Stimulated activated CD8-positive, alpha-beta memory T cell treated with anti-CD3 and anti-CD28 coated beads, Interleukin-2, amount 100 ng/mL, for 48 hours (primary cell): ENCODE measurements at places on chromosomes 12 and 14.

- DNase-seq = no peak
Measured at GRCh38 chr14:21043387-21043973, 1.3 kb downstream of the RNASE7 start.

DNA sequence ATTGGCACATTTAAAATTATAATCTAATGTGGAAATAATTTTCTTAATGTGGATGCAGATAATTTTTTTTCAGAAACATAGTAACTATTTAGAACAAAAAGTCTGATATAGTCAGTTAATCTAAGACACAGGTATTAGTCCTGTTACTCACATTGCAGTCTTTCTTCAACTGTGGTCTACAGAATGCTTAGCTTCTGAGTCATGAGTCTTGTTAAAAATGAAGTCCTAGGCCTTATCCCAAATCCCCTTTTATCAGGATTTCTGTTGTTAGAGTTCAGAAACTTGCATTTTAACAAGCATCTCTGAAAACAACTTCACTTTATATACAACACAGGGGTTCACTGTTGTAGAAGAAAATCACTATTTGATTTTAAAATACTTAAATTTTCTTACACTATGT, 112.2 kb downstream of the SLC16A7 start:
- DNase-seq = no peak

GRCh38 chr14:32817780-32818179, 120.9 kb upstream of the NPAS3 start:
- no peak for DNase-seq

DNA sequence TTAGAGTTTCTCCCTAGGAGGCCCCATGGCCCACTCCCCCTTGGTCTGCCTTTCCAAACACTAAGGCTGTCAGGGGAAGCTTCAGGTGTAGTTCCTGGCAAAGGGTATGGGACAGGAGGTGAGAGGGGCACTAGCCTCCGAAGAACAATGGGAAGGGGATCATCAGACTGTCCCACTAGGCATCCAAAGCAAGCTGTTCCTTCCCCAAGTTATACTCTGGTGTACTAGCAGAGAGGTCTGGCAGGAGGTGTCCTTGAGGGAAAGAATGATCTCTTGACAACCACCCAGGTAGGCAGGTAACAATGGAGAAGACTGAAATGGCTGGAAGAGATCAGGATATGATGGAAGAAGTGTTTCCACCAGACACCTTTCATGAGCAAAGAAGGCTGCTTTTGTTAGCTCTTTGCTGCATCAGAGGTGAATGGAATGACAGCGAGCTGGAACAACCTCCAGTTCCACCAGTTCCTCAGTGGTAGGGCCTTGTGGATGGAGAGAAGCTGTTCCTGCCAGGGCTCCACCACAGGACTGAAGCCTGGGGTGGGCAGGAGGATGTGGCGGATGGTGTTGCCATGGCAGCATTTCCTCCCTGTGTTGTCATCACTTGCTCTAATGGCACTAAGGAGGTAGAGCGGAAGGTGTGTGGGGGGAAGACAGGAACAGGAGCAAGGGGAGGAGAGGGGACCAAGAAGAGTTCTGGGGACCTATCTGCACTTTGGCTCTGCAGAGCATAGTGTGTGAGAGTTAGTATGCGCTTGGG, 2.3 kb upstream of the AGAP2 start:
- DNase-seq = peak; percentile 52

GRCh38 chr14:70654632-70655031, 12.9 kb downstream of the TTC9 start:
- DNase-seq = no peak

GRCh38 chr12:74551291-74551690, 13.7 kb downstream of the ATXN7L3B start:
- no peak for DNase-seq

- DNase-seq = no peak
Measured at GRCh38 chr14:100775831-100776591, 49.3 kb downstream of the DLK1 start.

GRCh38 chr14:63275611-63276010, 43.1 kb downstream of the GPHB5 start:
- no peak for DNase-seq

DNA sequence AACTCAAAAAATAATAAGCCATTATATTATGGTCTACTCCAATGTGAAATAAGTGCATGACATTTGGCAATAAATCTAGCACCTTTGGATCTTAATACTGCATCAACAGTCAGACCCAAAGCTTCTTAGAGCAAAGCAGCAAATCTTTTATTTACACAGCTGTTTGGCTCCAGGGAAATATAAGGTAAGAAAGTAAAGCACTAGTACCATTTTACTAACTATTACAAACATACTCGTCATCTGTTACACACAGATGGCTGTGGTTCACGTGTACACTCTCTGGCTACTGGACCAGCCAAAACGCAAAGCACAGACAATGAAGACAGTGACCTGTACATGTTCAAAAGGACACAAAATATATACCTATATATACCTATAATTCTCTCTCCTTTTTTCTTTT, 2.8 kb downstream of the FGD6 start:
- no peak for DNase-seq

DNA sequence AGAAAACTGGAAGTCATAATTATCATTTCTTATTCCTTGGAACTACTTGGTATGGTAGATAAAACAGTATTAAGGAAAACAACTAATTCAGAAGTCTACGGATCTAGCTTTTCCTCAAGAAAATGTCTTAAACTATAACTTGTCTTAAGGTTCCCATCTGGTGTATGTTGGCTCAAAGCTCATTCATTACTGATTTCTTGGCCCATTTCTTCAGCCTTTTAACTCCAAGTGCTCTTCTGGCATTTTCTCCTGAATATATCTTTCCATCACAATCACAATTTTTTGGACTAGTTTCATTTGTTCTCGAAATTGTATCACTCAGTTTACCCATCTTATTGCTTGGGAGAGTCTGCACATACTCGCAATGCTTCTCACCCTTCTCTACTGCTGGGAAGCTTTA, 150.1 kb downstream of the C12orf50 start:
- no peak for DNase-seq

- DNase-seq = no peak
Measured at GRCh38 chr12:112406519-112407488, 2.6 kb downstream of the RPL6 start.

- no peak for DNase-seq
Measured at GRCh38 chr14:97948841-97949240, 1151.7 kb downstream of the VRK1 start.

DNA sequence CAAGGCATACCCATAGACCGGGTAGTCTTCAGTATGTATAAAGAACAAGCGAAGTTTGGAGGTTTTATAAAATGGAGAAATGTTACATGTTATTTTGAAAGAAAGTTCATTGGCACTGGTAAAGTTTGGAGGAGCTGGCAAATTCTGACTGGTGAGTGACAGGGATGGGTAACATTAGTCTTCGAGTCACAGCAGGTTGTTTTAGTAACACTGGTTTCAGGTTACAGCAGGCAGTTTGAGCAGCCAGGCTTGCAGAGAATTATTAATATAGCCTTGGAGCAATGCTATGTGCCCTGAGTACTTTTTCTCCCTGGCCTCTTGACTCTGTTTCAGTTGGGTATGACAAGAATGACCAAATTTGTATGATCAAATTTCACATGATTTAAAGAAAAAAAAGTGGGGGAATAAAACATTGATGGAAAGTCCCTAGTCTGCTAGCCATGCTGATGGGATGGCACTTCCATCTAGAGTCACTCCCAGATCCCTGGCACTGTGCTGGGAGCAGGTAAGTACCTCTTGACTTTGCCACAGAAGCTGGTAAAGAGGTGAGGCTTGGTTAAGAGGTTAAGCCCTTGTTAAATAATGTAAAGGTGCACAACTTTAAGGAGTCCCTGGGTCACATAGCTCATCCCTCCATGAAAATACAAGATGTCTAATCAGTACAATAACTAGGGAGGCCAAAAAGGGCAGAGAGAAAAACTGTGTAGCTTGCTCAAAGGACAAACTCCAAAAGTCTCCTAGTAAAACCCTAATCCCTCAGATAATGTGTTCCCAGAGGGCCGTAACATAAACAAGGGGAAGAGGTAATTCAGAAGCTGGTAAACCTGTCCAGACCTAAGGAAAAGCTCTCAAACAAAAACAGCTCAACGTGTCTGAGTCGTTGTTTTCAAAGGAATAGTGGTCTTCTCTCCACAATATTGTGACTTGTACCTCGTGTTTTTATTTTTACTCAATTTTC, 12.7 kb upstream of the SVOP start:
- no peak for DNase-seq

- DNase-seq = no peak
Measured at GRCh38 chr12:108507971-108508642, 7.0 kb upstream of the FICD start.

DNA sequence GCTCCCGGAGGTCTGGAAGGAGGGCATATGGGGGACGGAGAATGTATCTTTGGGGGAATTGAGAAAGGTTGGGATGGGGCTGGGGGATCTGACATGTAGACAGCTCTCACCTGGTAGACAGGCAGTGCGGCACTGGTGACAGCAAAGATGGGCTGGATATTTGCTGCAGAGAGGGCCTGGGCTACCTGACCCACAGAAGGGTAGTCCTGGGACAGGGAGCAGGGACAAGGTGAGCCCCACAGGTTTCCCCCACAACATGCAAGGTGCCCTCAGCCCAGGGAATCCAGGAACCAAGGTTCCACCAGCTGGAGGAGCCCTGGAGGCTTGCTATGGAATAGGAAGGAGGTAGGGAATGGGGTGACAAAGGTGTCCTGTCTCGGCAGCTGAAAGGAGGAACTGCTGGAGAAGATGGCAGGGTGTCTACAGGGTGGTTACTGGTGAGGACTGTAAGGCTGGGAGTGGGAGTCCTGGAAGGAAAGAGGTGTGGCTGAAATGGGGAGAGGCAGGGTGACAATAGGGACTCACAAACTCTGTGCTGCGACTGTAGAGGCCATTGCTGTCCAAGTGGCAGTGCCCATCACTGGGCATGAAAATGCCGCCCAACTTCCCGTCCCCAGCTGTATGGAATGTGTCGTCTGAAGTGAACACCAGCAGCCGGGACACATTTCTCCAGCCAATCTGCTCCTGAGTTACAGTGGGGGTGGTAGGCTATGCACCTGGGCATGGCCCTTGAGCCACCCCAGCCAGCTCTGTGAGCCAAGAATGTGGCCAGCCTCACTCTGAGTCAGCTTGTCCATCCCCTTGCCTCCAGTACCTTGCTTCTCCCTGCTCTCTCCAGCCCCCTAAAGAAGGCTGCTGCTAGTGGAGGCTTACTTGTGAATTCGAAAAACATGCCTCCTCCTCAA, 11.3 kb downstream of the ITGB7 start:
- DNase-seq = no peak

DNA sequence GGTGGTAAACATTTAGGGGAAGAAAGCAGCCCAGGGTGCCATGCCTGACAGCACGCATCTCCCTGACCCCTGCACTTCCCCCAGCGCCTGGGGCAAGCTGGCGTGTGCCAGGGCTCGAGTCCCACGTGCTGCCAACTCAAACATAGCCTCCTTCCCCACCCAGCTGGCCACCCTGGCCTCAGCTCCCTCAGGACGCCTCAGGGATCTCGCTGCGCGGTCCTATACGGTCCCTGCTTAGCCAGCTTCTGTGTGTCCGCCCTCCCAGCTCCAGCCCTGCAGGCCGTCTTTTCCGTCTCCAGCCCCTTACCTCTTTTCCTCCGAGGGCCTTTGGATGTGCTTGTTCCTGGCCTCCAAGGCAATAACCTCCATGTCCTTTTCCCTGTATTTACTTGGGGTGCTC, 71.0 kb downstream of the TESC start:
- no peak for DNase-seq

GRCh38 chr12:127396734-127397133, 870.2 kb upstream of the TMEM132C start:
- DNase-seq = no peak

DNA sequence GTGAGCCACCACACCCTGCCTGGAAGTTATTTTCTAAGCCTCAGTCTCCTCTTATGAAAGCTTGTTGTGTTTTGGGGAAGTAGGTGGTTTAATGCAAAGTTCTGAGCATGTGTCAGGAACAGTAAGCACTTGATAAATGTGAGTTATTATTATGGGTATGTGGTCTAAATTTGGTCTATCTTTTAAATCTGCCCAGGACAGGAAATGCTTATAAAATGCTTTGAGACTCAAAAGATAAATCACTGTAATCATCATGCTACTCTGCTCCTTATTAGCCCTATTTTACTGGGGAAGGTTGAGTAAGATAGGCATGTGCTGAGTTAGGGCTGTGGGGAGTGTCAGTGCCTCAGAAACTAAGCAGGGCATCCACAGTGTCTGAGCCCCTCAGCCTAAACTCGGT, 13.1 kb upstream of the SRSF5 start:
- DNase-seq = no peak

- DNase-seq = no peak
Measured at GRCh38 chr12:28787151-28787550, 361.9 kb upstream of the FAR2 start.

GRCh38 chr12:67382241-67382871, 113.2 kb downstream of the CAND1 start:
- DNase-seq = no peak

- DNase-seq = no peak
Measured at GRCh38 chr14:99722741-99723140, 38.6 kb downstream of the CYP46A1 start.

- DNase-seq = no peak
Measured at GRCh38 chr14:63288853-63289252, 29.9 kb downstream of the GPHB5 start.

- DNase-seq = no peak
Measured at GRCh38 chr12:110932046-110932445, 11.7 kb upstream of the MYL2 start.

- DNase-seq = no peak
Measured at GRCh38 chr14:35959835-35960234, 133.7 kb downstream of the BRMS1L start.

GRCh38 chr14:106562451-106562850, 1036.1 kb downstream of the TMEM121 start:
- no peak for DNase-seq

- no peak for DNase-seq
Measured at GRCh38 chr14:105856676-105857219, 330.4 kb downstream of the TMEM121 start.

DNA sequence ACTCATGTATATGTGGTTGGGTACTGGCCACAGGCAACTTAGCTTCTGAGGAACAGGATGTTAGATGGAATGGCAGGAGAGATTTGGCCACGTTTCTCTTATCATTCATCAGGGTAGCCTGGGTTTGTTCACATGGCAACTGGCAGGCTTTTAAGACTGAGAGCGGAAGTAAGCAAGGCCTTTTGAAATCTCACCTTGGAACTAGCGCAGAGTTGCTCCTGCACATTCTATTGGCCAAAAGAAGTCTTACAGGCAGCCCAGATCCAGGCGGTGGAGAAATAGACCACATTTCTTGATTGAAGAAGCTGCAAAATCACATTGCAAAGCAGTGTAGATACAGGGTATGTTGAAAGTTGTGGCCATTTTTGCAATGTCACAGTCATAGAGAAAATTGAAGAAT, 3.7 kb downstream of the CLEC4A start:
- no peak for DNase-seq

GRCh38 chr12:111434680-111435338, 29.1 kb downstream of the SH2B3 start:
- DNase-seq = peak; percentile 78

- no peak for DNase-seq
Measured at GRCh38 chr12:113418213-113418879, 3.8 kb upstream of the SDSL start.

GRCh38 chr14:77039285-77040058, 11.0 kb upstream of the IRF2BPL start:
- no peak for DNase-seq

- DNase-seq = no peak
Measured at GRCh38 chr12:29734305-29734704, 49.4 kb downstream of the TMTC1 start.
